ENCODE measurements at places on chromosomes 5 and 9.

- no peak for DNase-seq
Observed at GRCh38 chr5:156025656-156026055, 301.3 kb upstream of the SGCD start.

- no peak for DNase-seq
Observed at GRCh38 chr9:17757816-17758215, 178.9 kb downstream of the SH3GL2 start.

GRCh38 chr5:157541447-157542118, 34.0 kb downstream of the ADAM19 start:
- DNase-seq: peak; percentile 30

DNA sequence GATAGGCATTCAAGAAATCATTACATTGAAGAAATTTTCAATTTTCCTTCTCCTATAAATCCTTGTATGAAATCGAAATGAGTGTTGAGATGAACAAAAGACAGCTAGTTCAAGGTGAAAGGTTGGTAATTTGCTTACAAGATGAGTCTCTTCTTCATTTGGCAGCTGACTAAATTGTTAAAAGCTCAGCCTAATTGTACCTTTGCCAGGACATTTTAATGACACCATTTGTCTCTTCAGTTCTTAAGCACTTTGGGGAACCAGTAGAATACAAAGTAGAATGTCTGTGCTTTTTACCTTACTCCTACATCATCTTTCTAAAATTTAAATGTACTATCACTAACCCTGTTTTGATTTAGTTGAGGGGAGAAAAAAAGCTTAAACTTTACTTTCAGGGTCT, 59.4 kb downstream of the GRAMD2B start:
- no peak for DNase-seq

DNA sequence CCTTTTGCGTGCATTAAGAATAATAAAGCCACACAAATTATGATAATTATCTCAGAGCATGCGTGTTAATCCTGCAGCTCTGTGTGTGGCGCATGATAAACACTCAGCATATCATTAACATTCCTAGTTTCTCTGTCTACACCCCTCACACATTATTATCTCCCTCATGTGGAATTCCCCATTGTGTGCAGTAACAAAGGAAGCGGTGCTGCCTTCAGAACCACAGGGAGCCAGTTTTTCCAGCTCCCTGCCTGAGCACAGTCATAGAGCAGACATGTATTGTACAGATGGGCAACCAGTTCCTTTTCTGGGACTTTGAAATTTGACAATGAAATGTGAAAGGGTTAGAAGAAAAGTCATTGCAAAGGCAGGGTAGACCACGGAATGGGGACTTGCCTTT, 1365.5 kb upstream of the CDH9 start:
- no peak for DNase-seq

DNA sequence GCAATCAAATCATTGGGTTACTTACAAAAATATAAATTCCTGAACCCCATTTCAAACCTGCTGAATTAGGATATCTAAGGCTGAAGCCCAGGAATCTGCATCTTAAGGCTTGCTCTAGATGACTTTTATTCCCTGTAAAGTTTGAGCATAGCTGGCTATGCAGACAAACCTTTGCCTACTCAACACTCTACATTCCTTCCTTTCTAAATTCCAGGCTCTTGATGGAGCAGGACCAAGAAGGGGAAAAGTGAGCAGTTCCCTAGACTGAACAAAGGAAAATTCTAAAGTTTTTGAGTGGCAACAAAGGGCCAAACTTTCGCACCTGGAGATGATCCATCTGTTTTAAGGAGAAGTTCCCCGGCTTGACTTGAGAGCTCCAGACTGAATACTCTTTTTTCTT, 9.8 kb upstream of the ADRA1B start:
- DNase-seq: no peak

GRCh38 chr9:113623851-113624485, 160.4 kb downstream of the RGS3 start:
- no peak for DNase-seq

DNA sequence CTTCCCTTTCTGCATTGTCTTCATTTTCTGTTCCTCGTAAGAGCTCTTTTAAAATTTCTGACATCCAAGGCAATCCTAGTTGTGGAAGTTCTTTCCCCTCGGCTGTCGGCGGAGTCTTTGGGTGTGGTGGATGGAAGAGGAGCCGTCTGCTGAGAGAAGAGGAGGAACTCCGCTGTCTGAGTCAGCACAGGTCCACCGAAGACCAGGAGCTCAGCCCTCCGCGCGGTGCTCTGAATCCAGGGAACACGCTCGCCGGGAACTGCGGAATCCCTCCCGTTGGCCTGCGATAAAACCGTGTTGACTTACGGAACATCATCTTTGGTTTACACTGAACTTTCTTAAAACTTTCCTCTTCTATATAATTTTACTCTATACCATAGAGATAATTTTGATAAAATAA, 100.7 kb upstream of the IRX4 start:
- no peak for DNase-seq

GRCh38 chr5:81904861-81905260, 67.0 kb upstream of the ATG10 start:
- no peak for DNase-seq

DNA sequence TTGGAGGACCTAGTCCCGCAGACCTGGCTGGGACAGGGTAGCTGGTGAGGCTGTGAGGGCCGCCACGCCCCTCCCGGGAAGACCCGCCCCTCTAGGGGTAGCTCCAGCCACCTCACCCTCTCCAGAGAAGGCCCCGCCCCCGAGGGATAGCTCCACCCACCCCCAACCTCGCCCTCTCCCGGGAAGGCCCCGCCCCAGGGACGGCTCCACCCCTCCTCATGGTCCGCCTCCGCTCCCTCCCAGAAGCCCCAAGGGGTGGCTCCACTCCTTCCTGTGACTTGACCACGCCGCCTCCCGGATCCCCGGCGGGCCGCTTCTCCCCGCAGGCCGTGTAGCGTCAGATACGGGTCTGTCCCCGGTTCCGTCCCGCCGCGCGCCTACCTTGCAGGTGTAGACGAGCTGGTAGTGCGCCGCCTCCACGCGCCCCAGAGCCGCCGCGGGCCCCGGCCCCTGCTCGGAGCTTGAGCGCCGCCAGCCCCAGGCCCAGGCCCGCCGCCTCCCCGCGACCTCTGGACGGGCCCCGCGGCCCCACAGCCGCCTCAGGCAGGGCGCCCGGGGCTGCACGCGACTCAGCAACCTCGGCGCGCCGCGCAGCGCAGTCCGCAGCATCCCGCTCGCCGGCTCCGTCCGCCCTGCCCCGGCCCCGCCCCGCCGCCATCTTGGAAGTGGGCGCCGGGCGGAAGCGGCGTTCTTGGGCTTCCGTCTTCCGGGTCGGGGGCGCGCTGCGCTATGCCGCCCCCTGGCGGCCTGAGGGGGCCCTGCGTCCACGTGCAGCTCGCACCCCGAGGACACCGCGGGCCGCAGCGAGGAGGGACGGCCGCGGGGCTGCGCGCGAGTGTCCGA, at the start of gene DNLZ:
Gene DNLZ, minus strand, starts transcription at position 639 of the 843 bp plus-strand sequence. Its CDS starts 30 bp downstream, at position 609.
- peak; percentile 99 for DNase-seq

GRCh38 chr9:69097923-69098593, 62.5 kb downstream of the FXN start:
- no peak for DNase-seq
